Cortex of kidney (tissue), 1 donor: ENCODE measurements at places on chromosomes 12 and 14.

GRCh38 chr14:89660166-89660565 lies 243.1 kb upstream of the FOXN3 start:
- DNase-seq: no peak

DNA sequence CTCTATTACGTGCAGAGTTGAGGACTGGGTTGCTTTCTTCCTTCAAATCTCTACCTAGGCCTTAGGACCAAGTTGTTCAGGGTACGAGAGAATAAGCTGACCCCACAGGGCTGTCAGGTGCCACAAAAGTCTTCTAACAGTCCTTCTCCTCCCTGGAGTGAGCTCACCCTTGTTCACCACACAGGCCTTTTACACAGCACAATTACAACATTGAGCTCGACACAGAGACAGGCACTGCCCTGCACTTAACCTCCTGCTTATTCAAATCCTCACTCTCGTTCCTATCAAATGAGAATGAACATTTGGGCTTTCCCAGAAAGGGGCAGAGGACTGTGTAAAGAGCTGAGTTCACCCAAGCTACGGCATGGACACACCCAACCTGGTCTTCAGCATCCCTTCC lies 2.4 kb downstream of the GALNT6 start:
- DNase-seq: no peak

DNA sequence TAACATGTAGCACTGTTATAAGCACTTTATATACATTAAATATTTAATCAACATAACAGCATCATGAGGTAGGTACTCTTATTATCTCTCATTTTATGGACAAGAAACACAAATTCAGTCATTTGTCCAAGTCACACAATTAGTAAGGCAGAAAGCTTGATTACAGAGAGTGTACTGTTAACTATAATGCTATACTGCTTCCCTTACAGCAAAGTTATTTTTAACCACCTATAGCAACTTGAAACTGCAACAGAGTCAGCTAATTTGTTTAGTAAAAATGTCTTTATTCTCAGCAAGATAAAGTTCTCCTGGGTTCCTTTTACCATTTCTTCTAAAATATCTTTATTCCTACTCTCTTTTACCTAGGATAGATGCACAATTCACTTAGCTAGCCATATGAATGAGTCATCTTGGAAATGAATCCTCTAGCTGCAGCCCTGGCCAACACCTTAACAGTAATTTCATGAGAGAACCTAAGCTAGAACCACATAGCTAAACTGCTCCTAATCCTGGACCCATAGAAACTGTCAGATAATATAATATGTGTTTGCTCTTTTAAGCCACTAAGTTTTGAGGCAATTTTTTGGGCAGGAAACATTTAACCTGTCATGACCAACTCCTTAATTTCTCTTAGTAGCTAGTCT lies 90.2 kb upstream of the HECTD1 start:
- DNase-seq: no peak

- DNase-seq: no peak
Measured at GRCh38 chr14:76968621-76969063, 59.9 kb downstream of the IRF2BPL start.
